ENCODE measurements at places on chromosomes 5 and 9.
A peak's percentile ranks its signal among the peaks of the same experiment; 100 is the strongest.

GRCh38 chr9:133120501-133121197, 391 bp downstream of the RALGDS start:
- DNase-seq: no peak

DNA sequence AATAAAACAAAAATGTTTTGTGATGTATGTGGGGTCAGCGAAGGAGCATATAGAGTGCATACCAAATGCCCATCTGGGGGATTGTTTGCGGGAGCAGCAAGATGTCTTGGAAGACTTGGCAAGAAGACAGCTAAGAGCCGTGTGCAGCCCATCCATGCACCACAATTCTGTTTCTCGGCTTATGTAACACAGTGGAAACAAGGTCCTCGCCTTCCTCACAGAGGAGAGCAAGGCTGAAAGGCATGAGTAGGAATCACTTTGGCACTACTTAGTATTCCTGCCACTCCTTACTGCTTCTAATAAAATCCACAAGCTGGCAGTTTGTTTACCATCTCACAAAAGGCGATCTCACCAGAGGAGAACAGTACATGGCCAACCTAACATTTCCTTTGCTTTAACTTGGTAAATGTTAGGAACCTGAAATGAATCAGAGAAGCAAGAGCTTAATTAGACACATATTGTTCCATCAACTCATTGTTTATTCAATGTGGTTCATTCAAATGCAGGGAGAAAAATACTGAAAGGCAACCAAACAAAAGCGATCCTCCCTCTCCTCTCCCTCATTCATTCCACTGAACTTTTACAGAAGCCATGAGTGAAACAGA, 648.1 kb downstream of the ACTL7B start:
- DNase-seq: no peak

DNA sequence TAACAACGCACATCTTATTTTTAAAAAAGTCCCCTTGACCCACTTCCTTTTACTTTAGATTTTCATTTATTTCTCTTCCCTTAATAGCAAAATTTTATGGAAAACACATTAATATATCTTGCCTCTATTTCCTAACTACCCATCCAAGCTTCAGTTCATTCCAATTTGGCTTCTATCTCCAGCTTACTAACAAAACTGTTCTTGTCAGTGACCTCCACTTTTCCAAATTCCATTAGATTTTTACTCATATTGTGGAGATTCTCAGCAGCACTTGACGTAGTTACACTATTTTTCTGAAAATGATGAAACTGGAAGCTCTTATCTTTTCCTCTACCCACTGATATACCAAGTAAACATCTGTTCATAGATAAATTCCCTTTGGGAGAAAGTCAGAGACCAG, 46.5 kb upstream of the ADAMTS19 start:
- no peak for DNase-seq

- DNase-seq: no peak
Measured at GRCh38 chr9:113331780-113332179, 8.3 kb downstream of the WDR31 start.

DNA sequence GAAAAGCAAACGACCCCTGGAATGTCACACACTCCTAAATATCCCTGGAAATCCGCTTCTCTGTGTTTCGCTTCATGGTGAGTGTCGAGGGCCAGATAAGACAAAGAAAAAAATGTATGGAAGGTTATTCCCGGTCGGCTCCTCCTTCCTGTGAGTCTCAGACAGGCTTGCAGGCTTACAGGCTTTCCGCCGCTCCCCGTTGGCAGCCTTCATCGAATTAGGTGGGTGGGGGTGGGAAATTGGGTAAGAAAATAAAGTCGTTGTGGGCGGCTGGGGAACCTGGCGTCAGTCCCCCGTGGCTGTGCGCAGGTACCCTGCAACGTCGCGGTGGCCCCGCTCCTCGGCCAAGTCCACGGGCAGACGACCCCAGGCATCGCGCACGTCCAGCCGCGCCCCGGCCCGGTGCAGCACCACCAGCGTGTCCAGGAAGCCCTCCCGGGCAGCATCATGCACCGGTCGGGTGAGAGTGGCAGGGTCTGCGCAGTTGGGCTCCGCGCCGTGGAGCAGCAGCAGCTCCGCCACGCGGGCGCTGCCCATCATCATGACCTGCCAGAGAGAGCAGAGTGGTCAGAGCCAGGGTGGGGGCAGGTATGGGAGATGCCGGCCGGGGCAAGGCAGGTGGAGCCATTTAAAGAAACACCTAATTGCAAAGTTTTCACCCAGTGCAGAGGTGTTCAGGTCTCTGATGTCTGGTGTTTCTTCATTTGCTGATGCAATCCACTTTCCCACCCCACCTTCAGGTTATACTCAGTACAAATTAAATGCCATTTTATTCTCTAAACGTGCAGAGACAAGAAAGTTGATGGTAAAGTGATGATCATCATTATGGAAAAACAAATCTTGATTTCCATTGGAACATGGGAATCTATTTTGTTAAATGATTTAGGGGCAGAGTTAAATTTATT, 3.2 kb downstream of the CDKN2B start:
- no peak for DNase-seq

GRCh38 chr5:115069087-115069968, 100.4 kb downstream of the TRIM36 start:
- DNase-seq: peak; percentile 59

DNA sequence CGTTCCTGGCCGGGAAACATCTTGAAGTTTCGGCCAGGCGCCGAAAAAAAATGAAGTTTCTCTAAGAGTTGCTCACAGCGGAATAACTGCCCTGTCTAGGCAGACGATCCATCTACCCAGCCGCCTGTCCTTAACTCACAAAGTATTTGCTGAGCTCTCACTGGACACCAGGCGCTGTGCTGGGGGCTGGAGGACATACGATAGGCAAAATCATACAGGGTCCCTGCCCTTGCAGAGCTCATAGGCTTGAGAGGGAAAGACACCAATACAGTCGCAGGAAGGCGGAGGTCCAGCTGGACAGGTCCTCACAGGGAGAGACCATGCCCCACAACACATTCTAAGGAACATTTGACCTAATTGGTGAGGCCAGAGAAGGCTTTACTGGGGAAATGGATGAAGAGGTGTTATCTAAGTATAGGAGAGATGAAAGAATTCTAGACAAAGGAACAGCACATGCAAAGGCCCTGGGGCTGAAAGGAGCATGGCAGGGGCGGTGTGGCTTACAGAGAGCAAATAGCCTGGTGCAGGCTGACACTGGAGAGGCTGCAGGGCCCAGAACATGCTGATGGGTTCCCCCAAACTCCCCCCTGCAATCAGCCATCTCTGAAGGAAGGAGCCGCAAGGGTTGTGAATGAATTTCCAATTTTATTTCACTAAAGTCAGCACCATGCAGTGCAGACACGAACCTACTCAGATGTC, 2.0 kb upstream of the MXD3 start:
- no peak for DNase-seq

DNA sequence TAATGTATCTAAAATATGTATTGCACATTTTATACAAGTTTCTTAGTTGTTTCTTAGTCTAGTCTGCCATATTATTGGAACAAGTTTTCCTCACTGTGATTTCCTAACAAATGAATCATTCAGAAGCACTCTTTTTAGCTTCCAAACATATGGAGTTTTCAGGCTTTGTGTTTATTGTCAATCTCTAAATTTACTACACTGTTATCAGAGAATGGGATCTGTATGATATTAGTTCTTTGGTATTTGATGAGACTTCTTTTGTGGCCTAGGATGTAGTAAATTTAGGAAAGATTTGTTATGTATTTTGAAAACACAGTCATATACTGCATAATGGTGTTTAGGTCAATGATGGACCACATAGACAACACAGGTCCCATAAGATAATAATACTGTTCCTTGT, 25.7 kb downstream of the SREK1IP1 start:
- no peak for DNase-seq

GRCh38 chr5:1131191-1131621, 19.3 kb upstream of the SLC12A7 start:
- no peak for DNase-seq

- no peak for DNase-seq
Measured at GRCh38 chr5:95770830-95771708, 39.9 kb downstream of the RHOBTB3 start.

GRCh38 chr9:69171049-69171448, 3.0 kb upstream of the TJP2 start:
- DNase-seq: no peak

DNA sequence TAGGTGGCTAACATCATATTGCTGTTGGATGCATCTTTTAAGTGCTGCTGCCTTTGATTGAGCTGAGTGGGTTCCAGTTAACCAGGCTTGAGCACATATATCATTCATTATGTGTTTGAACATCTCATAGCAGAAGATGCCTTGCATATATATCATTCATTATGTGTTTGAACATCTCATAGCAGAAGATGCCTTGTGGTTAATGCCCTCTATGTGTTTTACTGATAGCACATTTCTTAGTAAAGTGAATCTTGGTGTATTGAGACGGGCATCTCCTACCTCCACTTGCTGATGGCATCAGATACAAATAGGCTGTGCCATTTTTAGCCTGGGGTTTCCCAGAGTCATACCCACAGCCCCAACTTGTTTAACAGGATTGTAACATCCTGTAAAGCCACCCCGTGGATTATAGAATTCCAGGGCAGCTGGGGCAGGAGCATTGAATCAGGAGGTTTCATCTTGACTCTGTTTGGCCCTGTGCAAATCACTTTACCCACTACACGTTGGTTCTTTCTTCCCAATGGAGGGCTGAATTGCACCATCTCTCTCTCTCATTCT, 26.5 kb downstream of the MTAP start:
- DNase-seq: no peak

DNA sequence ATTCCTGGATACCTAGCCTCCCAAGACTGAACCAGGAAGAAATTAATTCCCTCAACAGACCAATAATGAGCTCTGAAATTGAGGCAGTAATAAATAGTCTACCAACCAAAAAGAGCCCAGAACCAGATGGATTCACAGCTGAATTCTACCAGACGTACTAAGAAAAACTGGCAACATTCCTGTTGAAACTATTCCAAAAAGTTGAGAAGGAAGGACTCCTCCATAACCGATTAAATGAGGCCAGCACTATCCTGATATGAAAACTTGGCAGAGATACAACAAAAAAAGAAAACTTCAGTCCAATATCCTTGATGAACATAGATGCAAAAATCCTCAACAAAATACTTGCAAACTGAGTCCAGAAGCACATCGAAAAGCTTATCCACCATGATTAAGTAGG, 392.5 kb upstream of the GRAMD2B start:
- no peak for DNase-seq

DNA sequence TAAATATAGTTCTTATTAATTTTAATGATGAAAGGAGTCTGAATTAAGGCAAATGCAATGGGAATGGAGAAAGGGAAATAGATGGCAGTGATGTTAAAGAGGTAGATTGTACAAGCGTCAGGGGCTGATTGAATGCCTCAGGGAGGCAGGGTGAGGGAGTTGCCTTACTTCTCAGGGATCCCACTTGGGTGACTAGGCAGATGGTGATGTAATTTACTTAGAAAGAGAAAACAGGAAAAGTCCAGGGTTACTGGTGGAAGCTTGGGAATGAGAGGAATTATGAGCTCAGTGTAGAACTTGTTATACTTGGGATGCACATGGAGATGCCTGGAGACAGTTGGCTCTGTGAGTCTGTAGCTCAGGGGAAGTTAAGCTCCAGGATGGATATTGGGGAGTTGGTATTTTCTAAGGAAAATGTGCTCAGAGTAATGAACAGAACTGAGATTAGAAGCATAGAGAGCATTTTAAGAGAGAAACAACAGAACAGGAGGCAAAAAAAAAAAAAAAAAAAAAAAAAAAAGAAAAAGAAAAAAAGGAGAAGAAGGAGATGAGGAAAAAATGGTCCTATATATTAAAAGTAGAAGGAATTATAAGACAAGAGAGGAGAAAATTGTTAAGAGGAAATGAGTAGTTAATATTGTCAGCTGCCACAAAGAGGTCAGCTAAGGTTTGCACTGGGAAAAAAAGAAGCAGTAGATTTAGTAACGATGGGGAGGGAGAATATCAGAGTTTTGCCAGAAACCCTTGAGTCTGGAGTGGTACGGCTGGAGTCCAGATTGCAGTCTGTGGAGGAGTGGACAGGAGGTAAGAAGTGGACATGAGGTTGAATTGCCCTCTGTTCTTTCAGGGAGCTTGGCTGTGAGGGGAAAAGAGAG, 88.0 kb upstream of the ELL2 start:
- DNase-seq: no peak

DNA sequence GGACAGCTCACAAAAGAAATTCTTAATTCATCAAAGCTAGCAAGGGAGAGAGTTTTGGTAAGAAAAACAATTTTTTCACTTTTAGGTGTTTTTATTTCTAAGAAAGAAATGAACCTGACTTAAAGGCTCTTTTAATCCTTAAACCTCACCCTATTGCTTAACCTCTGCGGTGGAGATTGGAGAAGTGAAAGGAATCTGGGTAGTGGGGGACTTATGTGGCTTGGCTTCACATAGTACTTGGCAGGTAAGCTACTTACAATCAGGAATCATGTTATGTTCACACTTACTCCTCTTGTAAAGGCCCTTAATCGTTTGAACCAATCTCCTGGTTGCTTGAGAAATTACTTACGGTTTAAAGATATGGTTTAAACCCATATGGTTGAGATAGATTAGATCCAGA, 104.8 kb downstream of the ISOC1 start:
- DNase-seq: no peak

GRCh38 chr9:111926421-111926875, 29.8 kb downstream of the UGCG start:
- no peak for DNase-seq

GRCh38 chr5:174176511-174176910, 131.0 kb downstream of the NSG2 start:
- no peak for DNase-seq

DNA sequence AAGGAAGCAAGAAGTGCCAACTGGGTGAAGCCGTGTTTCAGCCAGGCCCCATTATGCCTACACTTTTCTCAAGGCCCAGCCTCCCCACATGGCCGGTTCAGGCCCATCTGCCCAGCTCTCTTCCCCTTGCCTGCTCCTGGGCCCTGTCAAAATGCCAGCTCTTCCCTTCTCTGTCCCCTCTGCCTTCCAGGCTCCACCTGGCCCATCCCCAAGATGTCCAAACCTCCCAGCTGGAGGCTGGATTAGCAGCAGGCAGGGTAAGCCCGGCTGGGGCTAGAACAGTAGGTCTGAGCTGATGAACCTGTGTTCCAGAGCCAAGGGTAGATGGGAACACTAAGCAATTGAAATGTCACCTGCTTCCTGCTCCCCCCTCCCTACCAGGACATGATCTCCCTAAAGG, 64.1 kb upstream of the HSPA9 start:
- no peak for DNase-seq

DNA sequence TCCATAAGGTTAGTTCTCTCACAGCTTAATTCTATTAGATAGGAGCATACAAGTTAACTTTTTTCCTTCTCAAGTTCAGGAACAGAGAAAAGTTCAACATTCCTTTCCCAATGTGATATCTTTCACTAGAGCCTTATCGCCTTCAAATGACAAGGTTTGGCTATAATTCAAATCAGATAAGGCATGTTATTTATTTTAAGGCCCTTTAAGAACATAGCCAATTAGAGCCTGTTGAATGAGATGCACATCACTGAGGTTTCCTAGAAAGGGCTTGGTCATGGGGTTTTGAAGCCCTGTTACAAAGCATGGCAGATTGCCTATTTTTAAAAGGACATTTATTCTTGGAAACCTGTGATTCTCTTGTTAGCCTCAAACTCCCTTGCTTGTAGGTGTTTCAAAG, 123.4 kb downstream of the BASP1 start:
- DNase-seq: peak; percentile 50
